NCI-H2107 (cell line): ENCODE measurements at places on chromosomes 2 and 18.

DNA sequence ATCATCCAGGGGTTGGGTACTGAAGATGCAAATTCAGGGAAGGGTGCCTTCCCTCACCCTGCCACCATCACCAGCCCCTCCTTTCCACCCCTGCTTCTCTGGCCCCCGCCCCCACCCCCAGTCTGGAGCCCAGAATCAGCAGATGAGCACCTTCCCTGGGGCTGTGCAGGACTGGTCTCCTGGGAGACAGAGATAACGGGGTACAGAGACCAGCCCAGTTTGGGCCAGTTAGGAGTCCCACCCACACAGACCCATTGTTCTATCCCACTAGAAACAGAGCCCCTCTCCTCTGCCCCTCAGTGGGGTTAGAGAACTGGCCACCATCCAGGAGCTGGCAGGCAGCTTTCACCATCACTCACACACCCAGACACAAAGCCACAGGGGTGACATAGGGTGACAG is 4.5 kb upstream of the CRYBA2 start:
- no peak for DNase-seq

DNA sequence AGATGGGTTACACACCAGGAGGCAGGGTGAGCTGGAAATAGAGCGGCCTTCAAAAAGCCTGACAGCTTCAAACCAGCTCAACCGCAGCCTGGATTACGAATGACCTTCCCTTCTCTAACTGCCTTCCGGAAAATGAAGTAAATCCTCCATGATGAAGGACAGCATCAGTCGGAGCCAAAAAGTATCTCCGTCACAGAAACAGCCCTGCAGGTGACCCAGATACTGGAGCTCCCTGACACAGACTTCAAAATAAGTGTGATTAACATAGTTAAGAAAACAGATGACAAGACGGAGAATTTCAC is 10.3 kb upstream of the CIB4 start:
- no peak for DNase-seq

GRCh38 chr2:65999796-66000195 is 435.1 kb upstream of the MEIS1 start:
- DNase-seq, result no peak

DNA sequence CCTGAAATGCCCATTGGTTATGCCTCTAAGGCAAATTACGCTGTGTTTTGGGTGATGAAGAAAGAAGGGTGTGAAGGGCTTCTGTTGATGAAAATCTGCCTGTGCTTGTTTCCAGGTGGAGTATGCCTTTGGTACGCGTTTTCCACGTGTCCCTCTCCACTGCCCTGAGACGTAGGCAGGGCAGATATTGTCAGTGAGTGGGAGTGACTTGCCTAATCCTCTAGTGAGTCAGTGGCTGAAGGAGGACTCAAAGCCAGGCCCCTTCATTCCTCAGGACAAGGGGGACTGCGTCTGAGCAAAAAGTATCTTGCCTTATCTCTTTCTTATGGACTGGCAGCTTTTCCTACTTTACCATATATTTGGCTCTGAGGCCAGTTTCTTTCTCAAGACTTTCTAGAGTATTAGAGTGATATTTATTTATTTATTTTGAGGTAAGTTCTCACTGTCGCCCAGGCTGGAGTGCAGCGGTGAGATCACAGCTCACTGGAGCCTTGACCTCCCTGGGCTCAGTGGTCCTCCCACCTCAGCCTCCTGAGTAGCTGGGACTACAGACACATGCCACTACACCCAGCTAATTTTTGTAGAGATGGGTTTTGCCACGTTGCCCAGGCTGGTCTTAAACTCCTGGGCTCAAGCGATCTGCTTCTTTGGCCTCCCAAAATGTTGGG is 10.2 kb downstream of the RALB start:
- no peak for DNase-seq

GRCh38 chr18:35248429-35248828 is 7.6 kb downstream of the ZNF397 start:
- no peak for DNase-seq

- peak; percentile 22 for DNase-seq
These were observed 69.1 kb downstream of the NAB1 start for GRCh38 chr2:190717764-190718651.

GRCh38 chr2:11681722-11682589 is 12.0 kb upstream of the NTSR2 start:
- DNase-seq, result peak; percentile 73

DNA sequence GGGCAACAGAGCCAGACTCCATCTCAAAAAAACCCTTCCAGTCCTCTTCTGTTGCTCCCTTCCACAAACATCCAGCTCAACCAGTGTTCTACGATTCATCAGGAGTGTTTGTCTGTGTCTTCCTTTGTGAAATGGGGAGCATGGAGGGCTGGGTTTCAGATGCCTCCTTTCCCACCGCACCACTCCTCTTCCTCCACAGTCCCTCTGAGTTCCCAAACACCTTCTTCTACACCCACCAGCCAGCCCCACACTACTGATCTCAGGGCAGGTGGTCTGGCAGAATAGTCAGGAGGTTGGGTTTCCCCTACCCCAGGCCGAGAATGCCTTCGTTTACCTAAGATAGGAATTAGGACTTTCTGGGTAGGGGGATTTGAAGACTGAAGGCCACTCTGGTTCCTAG is 36.9 kb downstream of the NGEF start:
- no peak for DNase-seq

DNA sequence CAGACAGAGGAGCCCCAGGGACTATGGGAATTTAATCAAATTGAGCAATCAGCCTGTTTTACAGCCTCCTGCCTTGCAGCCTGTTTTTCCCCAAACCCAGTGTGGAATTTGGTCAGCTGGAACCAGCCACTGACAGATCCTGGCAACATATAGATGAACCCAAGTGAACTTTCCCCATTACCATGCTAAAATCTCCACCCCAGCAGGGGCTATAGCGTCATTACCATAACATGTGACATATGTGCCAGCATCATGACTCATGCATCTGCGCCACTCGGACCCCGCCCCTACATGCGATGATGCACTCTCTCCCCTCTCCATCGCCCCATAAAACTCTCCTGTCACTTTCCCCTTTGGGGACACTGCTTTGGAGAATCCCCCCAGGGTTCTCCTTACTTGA is 17.3 kb upstream of the FEZ2 start:
- no peak for DNase-seq

DNA sequence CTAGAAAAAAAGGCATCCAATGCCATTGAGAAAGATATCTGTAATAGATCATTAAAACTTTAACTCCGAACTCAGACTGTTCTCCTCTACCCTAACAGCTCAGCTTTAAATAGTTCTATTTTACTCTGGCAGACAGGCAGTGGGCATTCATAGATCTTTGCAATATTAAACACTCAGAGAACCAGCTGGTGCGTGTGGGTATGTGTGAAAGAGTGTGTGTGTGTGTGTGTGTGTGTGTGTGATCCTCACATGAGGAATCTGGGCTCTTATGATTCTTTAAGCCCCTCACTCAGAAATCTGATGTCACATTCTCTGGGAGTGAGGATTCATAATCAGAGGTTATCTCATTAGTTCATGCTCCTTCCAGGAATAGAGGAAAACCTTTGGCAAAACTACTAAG is 144.3 kb downstream of the KCNH7 start:
- no peak for DNase-seq

DNA sequence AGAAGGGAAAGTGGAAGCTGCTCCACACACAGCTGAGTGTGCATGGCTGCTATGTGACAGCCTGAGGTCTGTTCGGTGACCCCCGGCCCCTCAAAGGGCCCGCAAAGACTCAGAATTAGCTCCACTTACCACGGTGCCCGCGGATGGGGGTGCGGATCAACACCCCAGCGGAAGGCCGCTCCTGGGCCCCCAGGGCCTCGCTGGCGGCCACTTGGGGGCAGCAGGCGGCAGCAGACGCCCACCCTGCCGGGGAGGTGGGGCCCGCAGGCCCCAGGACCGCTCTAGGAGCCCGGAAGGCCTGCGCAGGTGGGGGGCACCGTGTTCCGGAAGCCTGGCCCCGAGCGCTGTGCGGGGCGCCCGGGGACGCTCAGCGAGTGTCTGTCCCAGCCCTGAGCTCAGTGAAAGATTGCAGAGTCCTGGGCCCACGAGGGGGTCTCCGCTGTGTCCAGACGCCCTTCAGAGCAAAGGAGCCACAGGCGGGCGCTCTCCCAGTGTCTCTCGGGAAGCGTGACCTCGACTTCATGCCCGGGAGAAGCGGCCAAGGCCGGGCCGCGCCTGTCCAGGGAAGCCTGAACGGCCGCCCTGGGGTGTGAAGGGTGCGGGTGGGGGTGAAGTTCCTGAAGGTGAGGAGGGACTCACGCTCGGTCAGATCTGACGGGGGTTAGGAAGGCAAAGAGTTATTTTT is 118.7 kb downstream of the VAPA start:
- no peak for DNase-seq

DNA sequence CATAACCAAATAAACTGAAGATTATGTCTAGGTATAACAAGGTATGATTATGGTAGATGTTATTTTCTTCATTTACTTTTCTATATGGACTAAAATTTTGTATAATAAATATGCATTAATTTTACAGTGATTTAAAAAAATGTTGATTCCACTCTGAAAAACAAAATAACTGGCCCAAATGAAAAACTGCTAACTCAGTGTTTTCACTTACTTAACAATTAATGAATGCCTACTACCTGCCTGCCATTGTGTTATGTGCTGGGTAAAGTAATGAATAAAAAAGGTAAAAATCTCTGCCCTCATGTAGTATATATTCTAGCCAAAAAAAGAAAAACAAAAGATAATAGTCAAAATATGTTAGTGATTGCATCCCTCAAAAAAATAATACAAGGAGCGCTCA is 29.6 kb upstream of the C2orf15 start:
- no peak for DNase-seq

GRCh38 chr2:231764124-231764523 is 17.0 kb downstream of the PDE6D start:
- DNase-seq, result no peak

DNA sequence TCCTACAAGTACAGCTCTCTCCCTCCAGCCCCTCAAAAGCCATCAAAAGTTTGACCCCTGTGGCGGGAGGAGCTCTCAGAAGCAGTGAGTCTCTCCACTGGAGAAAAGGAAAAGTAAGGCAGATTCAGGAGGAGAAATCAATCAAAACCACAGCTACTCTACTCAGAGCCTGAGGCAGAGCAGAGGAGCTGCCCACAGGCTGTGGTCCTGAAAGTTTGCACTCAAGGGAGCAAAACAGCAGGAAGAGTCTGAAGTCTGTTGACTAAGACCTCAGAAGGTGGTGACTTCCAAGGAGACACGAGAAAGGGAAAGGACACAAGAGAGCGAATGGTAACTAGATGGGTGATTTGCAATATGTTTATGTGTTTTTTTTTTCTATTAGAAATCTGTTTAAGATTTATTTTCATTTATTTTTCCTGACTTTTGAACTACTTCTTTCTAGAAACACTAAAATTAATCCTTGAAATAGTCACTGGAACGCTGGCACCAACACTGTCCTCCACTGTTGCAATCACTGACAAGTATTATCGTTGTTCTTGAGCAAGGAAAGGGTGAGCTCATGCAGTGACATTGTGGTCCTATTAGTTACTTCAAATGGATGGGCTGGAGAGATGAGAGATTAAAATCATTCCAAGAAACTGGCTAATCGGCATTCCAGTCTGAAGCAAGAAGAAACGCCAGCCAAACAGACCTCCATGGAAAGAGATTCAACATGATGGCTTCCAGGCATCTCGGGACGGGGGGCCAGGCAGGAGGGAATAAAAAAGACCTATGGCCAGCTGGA is 35.8 kb downstream of the PID1 start:
- DNase-seq, result no peak

DNA sequence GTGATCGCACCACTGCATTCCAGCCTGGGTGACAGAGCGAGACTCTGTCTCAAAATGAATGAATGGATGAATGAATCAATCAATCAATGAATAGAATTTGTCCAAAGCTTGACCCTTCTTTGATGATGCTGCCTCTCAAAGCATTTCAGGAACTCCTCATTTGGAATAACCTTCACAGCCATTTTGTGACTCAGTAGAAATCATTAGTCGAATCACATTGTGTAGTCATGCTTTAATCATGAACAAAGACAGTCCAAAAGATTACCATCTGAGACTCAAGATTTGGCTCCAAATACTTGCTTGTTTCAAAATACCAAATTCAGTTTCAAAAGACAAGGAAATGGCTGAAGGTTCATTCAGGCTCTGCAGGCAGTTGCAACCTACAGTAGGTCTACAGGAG is 83.1 kb downstream of the VWA3B start:
- no peak for DNase-seq

- DNase-seq, result no peak
These were observed 34.8 kb downstream of the SDC1 start for GRCh38 chr2:20190170-20190569.

DNA sequence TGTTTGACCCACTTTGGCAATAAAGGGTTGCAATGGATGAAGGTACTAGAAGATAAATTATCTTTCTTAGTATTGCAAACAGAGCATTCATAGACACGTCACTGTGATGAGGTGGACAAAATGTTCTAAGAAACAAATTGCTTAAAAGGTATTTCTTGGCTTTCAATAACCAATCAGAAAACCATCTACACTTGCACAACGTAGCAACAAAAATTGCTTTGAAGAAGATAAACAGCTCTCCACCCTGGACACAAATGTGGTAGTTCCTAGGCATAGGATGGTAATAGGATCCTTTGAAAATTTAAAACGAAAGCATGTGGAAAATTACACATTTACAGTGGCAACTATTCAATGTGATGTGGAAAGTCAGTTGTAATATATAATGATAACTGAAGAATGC is 439.9 kb upstream of the ETAA1 start:
- DNase-seq, result no peak

DNA sequence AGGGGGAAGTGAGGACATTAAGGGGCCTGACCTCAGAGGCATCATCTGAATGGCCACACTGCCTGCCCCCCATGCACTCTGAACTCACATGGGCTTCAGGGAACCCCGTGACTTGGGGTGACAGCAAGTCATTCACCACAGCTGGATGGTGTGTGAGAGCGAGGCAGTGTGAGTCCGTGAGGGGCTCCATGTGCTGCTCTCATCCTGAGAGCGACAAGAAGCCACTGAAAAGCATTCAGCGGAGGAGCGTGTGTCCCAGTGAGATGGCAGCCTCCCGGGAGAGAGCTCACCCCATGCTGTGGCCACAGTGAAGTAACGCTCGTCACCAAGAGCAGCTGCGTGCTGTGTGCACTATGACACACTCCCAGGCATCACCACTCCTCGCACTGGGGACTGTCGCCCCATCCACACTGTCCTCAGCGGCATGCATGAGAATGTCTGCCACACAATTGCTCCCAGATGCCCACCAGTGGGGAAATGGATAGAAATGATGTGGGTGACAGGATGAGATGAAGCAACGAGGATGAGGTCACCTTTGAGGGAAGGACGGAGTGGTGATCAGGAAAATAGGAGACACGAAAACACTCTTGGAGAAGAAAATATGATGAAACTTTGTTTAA is 213.0 kb upstream of the RAB6C start:
- no peak for DNase-seq

DNA sequence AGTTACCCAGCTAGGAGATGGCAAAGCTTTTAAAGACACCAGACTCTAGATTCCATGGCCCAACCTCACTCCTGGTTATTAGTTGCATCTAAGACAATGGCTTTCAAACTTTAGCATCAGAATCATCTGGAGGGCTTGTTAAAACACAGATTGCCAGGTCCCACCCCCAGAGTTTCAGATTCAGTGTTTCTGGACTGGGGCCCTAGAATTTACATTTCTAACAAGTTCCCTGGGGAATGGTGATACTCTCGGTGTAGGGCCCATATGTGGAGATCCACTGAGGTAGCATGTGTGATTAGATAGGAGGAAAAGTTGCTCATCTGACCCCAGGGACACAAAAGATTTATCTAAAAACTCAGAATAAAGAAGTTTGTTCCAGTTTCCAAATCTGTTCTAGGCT is 14.5 kb upstream of the TTR start:
- DNase-seq, result no peak
